GM23338 (cell line): ENCODE measurements at places on chromosomes 2 and 18. TPM values are rescaled to one million over a fixed set of nuclear protein-coding genes. Genes with fewer than 3 reads are reported as not detected.

DNA sequence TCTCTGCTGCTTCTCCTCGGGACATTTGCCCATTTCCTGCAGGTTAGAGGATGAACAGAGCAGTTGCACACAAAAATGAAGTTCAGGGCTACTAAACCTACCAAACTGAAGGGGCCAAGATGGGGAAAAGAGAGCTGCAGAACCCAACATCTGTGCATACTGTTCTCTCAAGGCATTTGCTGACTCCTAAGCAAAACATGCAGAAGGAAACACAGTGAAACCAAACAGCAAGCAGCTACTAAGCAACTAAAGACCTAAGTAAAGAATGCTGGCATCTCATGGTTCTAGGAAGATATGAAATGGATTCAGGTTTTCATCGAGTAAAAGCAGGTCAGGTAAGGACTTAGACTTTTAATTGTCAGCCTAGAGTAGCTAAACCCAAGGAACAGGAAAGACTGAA is 111.9 kb upstream of the SYT4 start:
- no peak overlapping the region for H3K4me3 ChIP-seq
- no peaks in the 10 kb centered on the region for H3K36me3 ChIP-seq
- DNase-seq: no peak
- no peaks in the 10 kb centered on the region for H3K27me3 ChIP-seq
- no peaks in the 10 kb centered on the region for H3K4me1 ChIP-seq

DNA sequence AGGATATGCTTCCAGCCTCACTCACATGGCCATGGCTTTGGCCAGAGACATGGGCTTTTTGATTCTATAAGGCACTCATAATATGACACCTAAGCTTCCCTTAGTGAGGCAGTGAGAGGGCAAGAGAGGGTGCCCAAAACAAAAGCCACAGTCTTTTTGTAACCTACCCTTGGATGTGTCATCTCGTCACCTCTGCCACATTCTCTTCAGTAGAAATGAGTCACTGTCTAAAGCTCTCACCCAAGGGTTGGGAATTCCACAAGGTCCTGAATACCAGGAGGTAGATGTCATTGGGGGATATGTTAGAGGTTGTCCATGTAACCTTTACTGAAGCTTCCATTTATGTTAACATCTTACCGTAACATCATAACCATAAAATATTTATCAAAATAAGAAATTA is 108.4 kb downstream of the ALMS1 start:
- no peaks in the 10 kb centered on the region for H3K4me1 ChIP-seq
- DNase-seq: peak; percentile 9
- H3K4me3 ChIP-seq: no peak overlapping the region
- peaks cover 16% of the 10 kb centered on the region for H3K36me3 ChIP-seq

GRCh38 chr2:120791243-120791961 is 55.7 kb downstream of the GLI2 start:
- H3K27ac ChIP-seq: peak overlapping the region; percentile 39; the same call in 1 of the 2 replicates
- DNase-seq: no peak
- no peak overlapping the region for H3K4me3 ChIP-seq
- peaks cover 28% of the 10 kb centered on the region for H3K4me1 ChIP-seq
- no peaks in the 10 kb centered on the region for H3K27me3 ChIP-seq

- no peak overlapping the region for H3K27ac ChIP-seq
- H3K4me3 ChIP-seq: no peak overlapping the region
- H3K27me3 ChIP-seq: no peaks in the 10 kb centered on the region
- no peaks in the 10 kb centered on the region for H3K4me1 ChIP-seq
- H3K36me3 ChIP-seq: peaks cover 8% of the 10 kb centered on the region; the same call in 1 of the 2 replicates
Observed at GRCh38 chr2:233408366-233409285, 54.3 kb downstream of the DGKD start.

DNA sequence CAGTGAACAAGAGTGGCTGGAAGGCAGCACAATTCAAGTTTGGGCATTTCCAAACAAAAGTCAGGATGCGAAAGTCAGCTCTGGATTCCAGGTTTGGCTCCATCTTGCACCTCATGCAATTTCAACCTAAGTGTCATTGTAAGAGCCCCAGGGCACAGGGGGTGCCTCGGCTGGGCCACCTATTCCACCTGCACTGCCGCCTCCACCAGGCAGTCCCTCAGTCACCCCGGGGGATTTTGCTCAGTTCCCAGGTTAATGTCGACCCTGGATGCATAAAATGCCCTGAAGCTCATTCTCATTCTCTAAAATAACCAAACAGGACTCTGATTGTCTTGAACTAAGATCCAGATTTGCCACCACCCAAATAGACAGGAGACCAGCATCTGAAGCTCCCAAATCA is 77.6 kb downstream of the EDAR start:
- no peaks in the 10 kb centered on the region for H3K4me1 ChIP-seq
- no peak for DNase-seq
- H3K27ac ChIP-seq: no peak overlapping the region

- peak overlapping the region; percentile 86 for H3K4me3 ChIP-seq
- peak; percentile 73 for DNase-seq
- peaks cover 3% of the 10 kb centered on the region; the same call in 1 of the 2 replicates for H3K36me3 ChIP-seq
- H3K4me1 ChIP-seq: peaks cover 6% of the 10 kb centered on the region
- peaks cover 24% of the 10 kb centered on the region for H3K27me3 ChIP-seq
Observed at GRCh38 chr18:9334973-9335696, 562 bp downstream of the TWSG1 start.

DNA sequence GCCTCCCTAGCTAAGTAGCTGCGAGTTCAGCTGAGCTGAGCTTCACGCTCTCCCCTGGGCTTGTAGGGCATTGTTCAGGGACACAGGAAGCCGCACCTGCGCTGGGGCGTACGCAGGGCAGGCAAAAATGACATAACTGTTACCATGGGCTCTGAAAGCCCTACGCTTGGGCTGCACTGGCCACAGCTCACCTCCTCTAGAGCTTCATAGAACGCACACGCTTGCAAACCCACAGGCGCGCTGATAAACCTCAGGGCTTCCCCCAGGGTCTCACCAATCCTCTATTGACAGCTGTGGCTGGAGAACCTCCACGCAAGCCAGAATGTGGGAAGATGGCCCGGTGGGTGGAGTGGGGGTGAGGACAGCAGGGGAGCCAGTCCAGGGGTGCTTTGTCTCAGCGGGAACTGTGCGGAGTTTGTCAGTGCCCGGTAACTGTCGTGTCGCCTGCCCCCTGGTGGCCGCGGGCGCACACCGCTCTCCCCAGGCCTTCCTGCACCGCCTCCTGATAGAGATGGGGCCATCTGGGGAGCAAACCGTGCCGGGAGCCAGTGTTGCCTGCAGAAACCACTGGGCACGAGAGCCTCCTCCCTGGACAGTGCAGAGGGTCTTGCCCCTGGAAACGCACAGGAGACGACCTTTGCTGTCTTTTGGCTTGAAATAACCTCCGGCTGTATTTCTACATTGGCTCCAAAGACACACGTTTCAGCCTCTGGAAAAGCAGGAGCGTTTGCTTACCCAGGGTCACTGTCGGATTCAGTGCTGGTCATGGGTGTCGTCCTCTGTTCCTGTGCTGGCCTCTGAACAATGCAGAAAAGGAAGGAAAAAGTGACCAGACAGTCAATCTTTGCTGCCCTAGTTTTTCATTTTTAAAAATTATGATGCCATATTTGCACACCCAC is 17.0 kb upstream of the CIDEA start:
- 0 out of 2 replicates have a peak overlapping the region, but pooled peaks have one; percentile 18 for H3K4me3 ChIP-seq
- no peak overlapping the region for H3K27ac ChIP-seq
- H3K36me3 ChIP-seq: no peaks in the 10 kb centered on the region
- H3K4me1 ChIP-seq: no peaks in the 10 kb centered on the region
- DNase-seq: peak; percentile 84
- no peaks in the 10 kb centered on the region for H3K27me3 ChIP-seq

- no peak overlapping the region for H3K4me3 ChIP-seq
- no peaks in the 10 kb centered on the region for H3K36me3 ChIP-seq
- H3K4me1 ChIP-seq: peaks cover 57% of the 10 kb centered on the region
- peak; percentile 60 for DNase-seq
Observed at GRCh38 chr2:176817061-176817565, 395.5 kb upstream of the HNRNPA3 start.

DNA sequence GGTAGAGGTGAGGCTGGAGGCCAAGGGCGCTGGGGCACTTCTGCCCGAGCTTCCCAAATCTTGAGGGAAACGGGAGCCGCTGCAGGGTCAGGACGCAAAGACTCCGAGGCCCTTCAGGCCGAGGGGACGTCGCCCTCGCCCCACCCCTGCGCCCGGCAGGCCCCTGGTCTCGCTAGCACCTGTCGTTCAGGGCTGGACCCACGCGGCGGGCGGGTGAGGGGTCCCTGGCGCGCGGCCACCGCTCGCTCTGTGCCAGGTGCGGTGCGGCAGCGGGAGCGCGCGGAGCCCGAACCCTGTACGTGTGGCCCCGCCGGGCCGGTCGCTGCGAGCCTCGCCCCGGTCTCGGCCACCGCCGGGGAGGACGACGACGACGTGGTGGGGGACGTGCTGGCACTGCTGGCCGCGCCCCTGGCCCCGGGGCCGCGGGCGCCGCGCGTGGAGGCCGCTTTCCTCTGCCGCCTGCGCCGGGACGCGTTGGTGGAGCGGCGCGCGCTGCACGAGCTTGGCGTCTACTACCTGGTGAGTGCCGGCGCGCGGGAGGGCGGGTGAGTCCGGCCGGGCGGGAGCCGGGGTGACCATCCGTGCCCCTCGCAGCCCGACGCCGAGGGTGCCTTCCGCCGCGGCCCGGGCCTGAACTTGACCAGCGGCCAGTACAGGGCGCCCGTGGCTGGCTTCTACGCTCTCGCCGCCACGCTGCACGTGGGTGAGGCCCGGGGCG is 4.9 kb downstream of the ERFE start:
- peak overlapping the region; percentile 57 for H3K4me3 ChIP-seq
- H3K36me3 ChIP-seq: no peaks in the 10 kb centered on the region
- no peak overlapping the region for H3K27ac ChIP-seq
- peaks cover 43% of the 10 kb centered on the region for H3K27me3 ChIP-seq

DNA sequence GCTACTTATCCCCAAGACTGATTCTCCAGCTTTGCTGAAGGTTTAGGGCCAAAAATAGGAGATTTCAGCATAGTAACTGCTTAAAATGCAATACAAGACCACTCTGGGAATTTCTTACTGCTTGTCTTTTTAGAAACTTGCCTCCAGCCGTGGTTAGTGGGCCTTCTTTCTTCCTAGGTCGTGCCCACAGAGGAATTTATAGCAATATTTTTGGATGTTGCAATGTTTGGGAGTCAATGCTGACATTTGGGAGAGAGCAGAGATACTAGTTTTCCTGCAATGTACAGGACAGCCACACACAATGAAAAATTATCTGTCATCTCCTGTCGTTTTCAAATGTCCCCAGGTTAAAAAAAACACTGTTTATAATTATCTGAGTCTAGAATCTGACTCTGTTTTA is 25.6 kb upstream of the CERS6 start:
- no peak for DNase-seq
- H3K4me3 ChIP-seq: no peak overlapping the region
- H3K4me1 ChIP-seq: peaks cover 12% of the 10 kb centered on the region; the same call in 1 of the 2 replicates
- H3K36me3 ChIP-seq: no peaks in the 10 kb centered on the region
- no peak overlapping the region for H3K27ac ChIP-seq

- no peak overlapping the region for H3K4me3 ChIP-seq
- peaks cover 9% of the 10 kb centered on the region; the same call in 1 of the 2 replicates for H3K4me1 ChIP-seq
- H3K27ac ChIP-seq: no peak overlapping the region
- H3K27me3 ChIP-seq: no peaks in the 10 kb centered on the region
Observed at GRCh38 chr18:8998481-8999217, 103.8 kb upstream of the NDUFV2 start.

GBX2 gene
- total RNA-seq: 0.50 and 1.3 TPM in 2 replicates

NYAP2 gene
- total RNA-seq: not detected in 2 replicates

DOCK10 gene
- total RNA-seq: 1.3 and 1.7 TPM in 2 replicates

ITGA4 gene
- total RNA-seq: 2.4 and 4.6 TPM in 2 replicates

HAAO gene
- total RNA-seq: 0.97 and 2.6 TPM in 2 replicates
